ENCODE measurements at places on chromosomes 13 and 19. TPM values are rescaled to one million over a fixed set of nuclear protein-coding genes. Genes with fewer than 3 reads are reported as not detected.

Gene FLT3LG
- 1.4 TPM for total RNA-seq

Gene CD37
- total RNA-seq, result not detected

Gene ZNF540
- total RNA-seq, result 0.69 TPM

Gene NAT14
- total RNA-seq, result 37.7 TPM

Gene OVOL3
- total RNA-seq, result not detected

GRCh38 chr13:31150315-31150985, 11.3 kb downstream of the HSPH1 start:
- no peak overlapping the region for H3K4me3 ChIP-seq
- no peak overlapping the region for H3K27ac ChIP-seq
- H3K27me3 ChIP-seq, result no peaks in the 10 kb centered on the region
- DNase-seq, result no peak
- no peaks in the 10 kb centered on the region for H3K4me1 ChIP-seq

DNA sequence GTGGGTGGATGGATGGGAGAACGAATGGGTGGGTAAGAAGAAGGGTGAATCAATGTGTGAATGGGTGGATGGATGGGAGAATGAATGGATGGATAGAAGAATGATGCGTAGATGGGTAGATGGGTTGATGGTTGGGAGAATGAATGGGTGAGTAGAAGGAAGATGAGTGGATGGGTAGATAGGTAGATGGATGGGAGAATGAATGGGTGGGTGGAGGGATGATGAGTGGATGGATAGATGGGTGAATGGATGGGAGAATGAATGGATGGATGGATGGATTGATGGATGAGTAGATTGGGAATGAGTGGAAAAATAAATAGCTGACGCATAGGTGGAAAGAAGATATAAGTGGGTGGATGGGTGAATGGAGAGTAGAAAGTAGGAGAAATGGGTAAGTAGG, 16.5 kb downstream of the VSTM2B start:
- H3K36me3 ChIP-seq, result peaks cover under 1% of the 10 kb centered on the region
- H3K27ac ChIP-seq, result no peak overlapping the region
- peaks cover 7% of the 10 kb centered on the region for H3K27me3 ChIP-seq
- no peak for DNase-seq

DNA sequence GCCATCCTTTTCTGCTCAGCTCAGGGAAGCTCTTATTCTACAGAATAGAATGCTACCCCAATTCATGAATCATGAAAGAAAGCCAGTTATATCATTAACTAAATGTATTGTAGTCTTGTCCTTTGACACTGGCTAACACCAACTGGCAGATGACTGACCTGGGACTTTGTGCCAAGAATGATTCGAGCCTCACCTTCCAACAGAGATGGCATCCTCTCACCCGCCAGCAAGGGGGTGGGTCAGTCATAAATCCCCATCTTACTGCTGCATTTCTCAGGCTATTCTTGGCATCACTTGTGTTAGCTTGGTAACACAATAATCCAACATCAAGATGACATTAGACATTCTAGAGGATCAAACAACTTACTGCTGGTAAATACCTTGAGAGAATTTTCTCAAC, 1239.8 kb upstream of the MIR17HG start:
- H3K27me3 ChIP-seq, result peaks cover 1% of the 10 kb centered on the region
- H3K4me3 ChIP-seq, result no peak overlapping the region
- no peaks in the 10 kb centered on the region for H3K36me3 ChIP-seq
- H3K27ac ChIP-seq, result no peak overlapping the region
- no peak for DNase-seq

GRCh38 chr13:27476943-27477703, 26.8 kb upstream of the MTIF3 start:
- H3K27ac ChIP-seq, result no peak overlapping the region
- H3K36me3 ChIP-seq, result no peaks in the 10 kb centered on the region
- no peak for DNase-seq
- no peaks in the 10 kb centered on the region for H3K27me3 ChIP-seq
- peaks cover 6% of the 10 kb centered on the region for H3K4me1 ChIP-seq

GRCh38 chr19:917323-918151, at the start of gene KISS1R:
KISS1R (plus strand) TSS chr19:917333; CDS start chr19:917503, 170 bp downstream.
- no peak within 1 kb of the TSS for H3K27ac ChIP-seq
- peaks cover 8% of the 10 kb centered on the region for H3K27me3 ChIP-seq
- peaks cover 9% of the 10 kb centered on the region for H3K36me3 ChIP-seq

DNA sequence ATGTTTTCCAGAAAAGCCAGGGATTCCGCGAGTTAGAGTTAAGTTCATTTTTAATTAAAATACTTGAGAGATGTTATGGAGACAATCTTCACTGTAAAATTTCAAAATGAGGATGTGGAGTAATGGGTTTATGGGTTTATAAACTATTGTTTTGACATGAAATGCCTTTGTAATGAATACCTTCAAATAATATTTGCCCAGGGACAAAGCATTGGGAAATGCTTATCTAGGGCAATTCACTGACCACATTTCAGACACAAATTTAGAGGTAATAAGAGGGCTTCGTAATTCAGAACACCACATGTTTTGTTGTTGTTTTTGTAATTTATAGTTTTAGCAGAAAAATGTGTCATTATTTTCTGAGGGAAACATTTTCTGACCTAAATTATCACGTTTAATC, 241.1 kb upstream of the ATXN8OS start:
- DNase-seq, result no peak
- H3K27ac ChIP-seq, result no peak overlapping the region
- H3K27me3 ChIP-seq, result no peaks in the 10 kb centered on the region
- no peaks in the 10 kb centered on the region for H3K36me3 ChIP-seq
- H3K4me1 ChIP-seq, result peaks cover 5% of the 10 kb centered on the region

All from endothelial cell (in vitro differentiated cells).